ENCODE measurements at places on chromosomes 2 and 18.

GRCh38 chr2:73253901-73254300 is 19.8 kb downstream of the CCT7 start:
- DNase-seq: no peak

DNA sequence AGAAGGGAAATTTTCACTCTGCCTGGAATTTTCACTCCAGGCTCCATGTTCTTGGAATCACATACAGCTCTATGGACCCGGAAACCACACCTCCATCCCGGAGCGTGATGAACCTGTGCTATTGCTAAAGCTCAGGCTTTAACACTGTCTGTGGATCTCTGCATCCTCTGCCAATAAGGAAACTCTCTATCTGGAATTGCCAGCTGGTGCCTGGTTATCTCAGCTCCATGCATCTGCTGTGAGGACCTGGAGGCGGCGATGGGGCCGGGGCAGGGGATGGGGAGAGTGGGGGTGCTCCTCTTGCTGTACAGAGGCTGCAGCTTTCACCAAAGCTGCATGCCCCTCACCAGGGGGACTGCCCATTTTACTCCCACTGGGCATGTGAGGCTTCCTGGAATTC is 754.0 kb upstream of the SOX11 start:
- no peak for DNase-seq

DNA sequence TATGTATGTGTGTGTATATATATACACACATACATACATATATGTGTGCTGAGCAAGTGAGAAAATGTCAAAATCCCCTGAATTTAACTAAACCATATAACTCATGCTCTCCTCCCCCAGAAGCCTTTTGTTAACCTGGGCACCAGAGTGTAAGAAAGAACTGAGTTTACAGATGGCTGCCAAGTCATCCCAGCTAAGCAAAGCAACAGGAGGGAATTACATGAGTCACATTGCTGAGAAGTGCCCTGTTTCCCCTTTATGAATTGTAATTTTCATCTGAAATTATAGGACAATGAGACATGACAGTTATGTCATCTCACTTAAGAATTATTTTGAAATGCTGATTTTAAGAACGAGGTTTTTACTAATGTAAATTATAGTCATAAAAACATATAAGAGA is 29.9 kb downstream of the SCN7A start:
- peak; percentile 17 for DNase-seq

DNA sequence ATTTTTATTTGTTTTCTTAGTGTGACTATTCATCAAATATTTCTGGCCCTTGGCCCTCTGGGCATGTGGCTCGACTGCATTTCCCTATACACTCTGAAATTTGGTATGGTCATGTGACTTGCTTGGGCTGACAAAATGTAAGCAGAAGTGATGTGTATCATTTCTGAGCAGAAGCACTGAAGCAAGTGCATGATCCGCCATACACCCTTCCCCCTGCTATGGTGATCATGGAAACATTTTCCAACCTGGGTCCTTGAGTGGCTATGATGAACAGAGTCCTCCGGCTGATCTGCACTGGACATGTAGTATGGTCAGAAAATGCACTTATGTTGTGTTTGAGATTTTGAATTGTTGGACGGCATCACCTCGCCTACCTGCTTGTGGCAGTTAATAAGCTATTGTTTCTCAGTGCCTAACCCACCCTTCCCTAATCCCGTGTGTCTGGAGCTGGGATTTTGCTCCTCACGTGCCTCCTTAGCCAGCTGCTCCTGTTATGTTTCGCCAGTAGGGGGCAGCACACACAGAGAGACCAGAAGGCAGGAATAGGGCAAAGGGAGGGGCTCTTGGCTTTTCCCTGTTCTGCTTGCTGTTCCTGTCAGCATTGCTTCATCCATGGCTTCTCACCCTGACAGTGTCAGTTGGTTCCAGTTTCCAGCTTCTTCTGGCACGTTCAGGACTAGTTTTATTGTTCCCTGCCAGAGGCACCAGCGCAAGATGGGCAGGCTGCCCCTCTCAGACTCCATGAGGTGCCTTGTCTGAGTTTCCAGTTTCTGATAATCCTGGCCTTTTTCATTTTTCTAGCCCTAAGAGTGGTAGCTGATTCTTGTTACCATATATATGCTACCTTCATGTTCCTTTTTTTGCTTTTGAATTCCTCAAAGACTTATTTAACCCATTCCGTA is 207.4 kb downstream of the ARL6IP6 start:
- peak; percentile 29 for DNase-seq

GRCh38 chr2:11585071-11585470 is 51.2 kb downstream of the GREB1 start:
- DNase-seq: no peak

DNA sequence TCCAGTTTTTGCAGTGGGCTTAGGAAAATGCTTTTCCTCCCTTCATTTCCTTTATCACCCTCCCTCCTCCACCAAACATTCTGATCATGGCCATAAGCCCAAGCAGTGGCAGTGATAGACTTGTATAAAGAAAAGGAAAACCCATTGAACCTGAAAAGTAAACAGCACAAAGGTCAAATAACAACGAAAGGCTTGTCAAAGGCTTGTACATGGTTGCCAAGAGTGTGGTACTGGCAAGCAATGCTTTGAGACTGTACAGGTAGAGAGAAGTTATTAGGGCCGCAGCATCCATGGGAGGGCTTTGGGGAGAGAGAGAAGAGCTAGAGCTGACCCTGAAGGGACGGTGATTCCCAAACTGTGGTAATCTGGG is 2.1 kb upstream of the VWA3B start:
- no peak for DNase-seq

GRCh38 chr2:239472235-239472775 is 71.5 kb upstream of the HDAC4 start:
- no peak for DNase-seq

DNA sequence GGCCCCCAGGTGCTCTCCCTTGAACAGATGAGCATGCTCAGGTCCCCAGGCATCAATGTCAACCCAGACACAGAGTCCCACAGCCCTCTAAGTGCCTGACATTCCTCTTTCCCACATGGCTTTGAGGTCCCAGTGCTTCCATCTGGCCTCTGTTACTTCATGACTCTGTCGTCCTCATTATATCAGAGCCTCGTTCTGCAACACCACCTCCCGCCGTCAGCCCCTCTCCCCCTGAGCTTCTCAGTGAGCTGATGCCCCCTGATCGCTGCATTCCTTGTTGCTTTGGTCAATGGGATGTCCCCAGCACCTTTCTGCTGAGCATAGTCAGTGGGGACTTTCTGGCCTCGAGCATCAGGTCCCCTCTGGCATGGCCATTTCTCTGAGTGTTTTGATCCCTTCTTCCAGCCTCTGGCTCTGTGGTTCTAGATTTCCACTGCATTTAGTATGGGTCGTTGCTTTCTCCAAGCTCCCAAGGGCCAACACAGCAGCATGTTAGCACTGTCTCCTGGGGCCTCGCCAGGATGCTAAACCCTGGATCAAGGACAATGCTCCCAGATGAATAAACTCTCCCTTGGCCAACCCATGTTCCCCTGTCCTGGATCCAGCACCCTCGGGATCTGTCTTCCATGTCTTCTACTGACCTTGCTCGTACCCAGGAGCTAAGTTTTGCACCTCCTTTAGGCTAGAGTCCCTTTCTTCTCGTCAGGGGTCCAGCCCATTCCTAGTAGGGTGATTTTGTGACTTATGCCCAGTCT is 143.2 kb upstream of the TWIST2 start:
- no peak for DNase-seq

DNA sequence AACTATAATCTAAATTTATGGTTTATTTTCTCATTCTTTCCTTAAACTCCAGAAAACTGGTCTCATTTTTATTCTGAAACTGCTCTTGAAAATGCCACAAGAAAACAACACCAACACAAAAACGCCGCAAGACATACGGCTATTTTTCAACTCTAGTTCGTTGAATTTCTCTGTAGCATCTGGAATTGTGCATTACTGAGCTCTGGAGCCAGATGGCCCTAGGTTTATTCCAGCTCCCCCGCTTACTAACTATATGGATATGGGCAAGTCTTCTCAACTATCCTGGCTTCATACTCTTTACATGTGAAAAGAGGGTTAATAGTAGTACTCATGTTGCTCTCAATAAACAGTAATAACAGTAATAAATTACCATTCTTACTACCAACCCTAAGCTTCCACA is 19.9 kb downstream of the FAM98A start:
- DNase-seq: no peak

DNA sequence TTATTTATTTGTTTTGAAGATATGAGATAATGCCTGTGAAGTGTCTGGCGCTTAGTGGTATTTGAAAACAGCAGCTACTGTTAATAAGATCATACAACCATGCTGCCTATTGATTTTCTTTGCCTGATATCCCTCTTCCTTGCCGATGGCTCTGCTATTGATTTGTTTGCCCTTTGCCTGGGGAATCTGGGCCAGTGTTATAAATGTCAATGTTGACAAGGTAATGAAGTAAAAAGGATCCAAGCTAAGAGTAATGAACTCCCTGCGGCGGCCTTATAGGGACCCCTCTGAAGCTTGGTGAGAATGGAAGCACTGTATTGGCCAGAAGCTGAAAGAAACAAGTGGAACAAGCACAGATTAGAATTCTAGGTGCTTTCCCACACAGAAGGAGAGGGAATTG is 854.6 kb downstream of the CNTNAP5 start:
- no peak for DNase-seq

DNA sequence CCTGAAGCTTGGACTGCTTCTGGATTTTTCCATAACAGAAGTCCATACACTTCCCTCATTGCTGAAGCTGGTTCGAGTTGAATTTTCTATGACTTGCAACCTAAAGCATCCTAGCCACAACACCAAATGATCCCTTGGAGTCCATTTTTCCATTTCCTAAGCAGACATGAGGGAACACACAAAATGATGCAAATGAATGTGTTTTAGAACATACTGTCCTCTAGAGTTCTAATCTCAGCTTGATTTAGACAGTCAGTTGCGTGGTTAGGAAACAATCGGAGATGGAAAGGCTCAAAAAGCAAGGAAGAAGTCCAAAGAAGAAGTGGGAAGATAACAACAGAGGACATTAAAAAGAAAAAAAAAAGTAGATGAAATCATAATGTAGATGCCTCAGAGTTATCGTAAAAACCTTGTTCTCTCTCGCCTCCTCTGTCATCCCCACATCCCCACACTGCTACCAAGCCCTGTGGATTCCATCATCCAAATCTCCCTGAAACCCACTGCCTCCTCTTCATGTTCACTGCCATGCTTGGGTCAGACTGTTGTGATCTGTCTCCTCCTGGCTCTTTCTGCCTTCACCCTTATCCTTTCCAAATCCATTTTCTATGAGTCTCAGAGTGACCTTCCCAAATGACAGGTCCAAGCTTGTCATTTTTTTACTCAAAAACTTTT is 58.4 kb downstream of the TMEM247 start:
- no peak for DNase-seq

GRCh38 chr2:74077636-74078035 is 70.1 kb downstream of the BOLA3 start:
- DNase-seq: peak; percentile 6

- no peak for DNase-seq
Observed at GRCh38 chr2:128456281-128456680, 137.6 kb upstream of the HS6ST1 start.

DNA sequence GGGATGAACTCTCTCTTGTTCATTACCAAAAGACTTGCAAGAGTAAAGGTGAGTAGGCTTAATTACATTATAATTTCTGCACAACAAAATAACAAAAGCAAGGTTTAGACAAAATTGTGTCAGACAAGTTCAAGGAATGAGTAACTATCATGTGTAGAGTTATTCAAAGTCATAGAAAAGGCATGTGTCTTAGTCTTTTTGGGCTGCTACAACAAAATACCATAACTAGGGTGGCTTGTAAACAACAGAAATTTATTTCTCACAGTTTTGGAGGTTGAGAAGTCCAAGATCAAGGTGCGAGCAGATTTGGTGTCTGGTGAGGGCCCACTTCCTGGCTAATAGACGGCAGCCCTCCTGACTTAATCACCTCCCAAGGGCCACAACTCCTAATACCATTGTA is 37.6 kb downstream of the IL1R2 start:
- no peak for DNase-seq

DNA sequence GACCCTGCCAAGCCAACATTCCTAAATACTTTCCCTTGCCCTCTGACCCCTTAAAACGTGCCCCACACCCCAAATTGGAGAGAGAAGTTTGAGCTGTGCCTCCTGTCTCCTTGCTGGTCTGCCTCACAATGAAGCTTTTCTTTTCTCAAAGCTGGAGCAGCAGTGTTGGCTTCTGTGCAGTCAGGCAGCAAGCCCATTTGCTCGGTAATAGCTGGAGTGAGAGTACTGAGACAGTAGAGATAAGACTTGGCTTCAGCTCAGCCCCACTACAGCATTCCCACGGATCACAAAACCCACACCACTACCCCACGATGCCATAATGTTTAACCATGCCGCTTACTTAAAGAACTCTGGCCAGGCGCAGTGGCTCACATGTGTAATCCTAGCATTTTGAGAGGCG is 73.0 kb downstream of the NCAPH start:
- DNase-seq: peak; percentile 47

DNA sequence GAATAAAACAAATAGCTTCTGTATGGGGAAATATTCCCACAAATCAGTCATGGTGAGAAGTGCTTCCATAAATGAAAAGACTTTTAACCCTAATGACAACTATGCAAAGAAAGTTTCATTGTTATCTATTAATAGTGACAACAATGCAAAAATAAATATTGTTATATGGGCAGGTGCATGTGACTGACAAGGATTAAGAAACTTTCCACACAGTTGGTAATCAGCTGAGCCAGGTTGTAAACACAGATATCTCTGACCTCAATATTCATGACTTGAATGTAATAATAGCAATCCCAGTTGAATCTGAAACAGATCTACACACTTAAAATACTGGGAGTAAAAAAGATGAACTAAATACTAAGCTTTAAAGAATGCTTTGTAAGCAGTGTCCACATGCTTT is 517.0 kb upstream of the SOX11 start:
- DNase-seq: no peak

DNA sequence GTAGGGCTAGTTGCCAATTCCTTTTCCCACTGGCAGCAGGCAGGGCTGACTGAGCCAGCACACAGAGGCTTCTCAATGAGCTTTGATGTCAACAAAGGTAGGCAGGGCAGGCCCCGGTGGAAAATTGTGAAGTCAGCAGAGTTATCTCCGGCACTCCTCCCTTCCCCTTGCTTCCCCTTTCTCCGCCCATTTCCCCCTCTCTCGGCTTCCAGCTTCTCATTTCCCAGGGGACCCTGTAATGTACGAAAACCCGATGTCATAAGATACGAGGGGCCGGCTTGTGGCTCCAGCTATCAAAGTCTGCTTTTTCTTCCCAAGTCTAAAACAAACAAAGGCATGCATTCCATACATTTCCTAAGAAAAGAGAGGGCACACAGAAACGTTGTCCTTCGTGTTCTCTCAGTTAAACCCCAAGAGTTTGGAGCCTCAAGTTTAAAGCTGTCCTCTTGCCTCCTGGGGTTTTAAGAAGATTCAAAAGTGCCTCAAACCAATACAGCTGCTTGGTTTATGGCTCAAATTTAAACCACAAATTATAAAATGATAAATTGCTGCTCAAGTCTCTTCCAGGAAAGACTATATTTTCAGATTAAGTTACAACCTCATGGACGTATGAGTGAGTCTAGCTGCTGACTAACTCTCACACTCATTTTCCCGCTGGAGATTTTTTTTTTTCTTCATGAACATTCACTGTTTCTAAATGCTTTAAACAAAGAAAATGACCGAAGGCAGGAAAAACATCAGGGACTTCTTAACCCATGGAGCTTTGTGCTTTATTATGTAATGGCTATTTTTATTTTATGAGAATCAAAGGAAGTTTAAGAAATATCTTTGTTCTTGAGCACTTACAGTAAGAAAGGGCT is 27.2 kb upstream of the EML4 start:
- peak; percentile 96 for DNase-seq
